ENCODE measurements at places on chromosomes 3 and 15.

DNA sequence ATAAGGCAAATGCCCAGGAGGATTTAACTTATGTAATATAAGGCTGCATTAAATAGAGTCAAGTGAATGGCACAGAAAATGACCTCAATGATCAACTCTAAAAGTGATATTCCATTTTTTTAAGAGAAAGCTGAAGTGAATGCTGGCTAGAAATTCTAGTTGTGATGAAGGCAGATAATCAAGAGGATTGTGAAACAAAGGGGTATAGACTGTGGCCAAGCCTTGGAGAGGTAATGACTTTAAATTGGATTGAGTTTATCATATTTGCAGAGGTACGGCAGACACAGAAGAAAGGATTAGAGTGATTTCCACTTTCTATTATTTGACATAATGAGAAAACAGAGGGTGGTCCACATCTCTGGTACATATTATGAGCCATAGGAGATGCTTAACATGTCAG lies 269.2 kb downstream of the MECOM start:
- no peak for DNase-seq

GRCh38 chr3:46888705-46889104 lies 11.2 kb downstream of the PTH1R start:
- no peak for DNase-seq

- DNase-seq: no peak
Measured at GRCh38 chr3:31050296-31050695, 155.8 kb upstream of the GADL1 start.

- no peak for DNase-seq
Measured at GRCh38 chr15:41778521-41778920, 4.2 kb downstream of the MAPKBP1 start.

- DNase-seq: no peak
Measured at GRCh38 chr3:144127014-144127413, 155.4 kb downstream of the DIPK2A start.

DNA sequence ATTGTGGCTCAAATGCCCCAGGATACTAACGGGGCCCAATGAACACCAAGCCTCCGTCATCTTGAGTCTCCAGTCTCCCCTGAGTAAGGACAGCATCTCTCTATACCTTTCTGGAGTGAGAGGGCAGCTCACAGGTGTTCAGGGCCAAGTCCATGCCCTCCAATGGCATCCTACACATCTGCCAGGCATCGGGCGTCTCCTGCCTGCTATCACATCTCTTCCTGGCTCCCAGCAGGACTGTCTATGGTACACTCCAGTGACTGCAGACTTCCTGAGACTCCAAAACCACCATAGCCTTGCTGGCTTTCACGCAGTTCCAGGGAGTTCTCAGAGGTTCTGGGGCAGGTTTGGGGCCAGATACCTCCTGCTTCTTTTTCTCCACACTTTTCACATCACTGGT lies 28.3 kb downstream of the CX3CR1 start:
- no peak for DNase-seq

GRCh38 chr3:38453075-38453912 lies at the start of gene ACVR2B:
TSS of gene ACVR2B (plus strand) at chr3:38453890. CDS start at chr3:38454323, 433 bp downstream.
- peak; percentile 28 for DNase-seq

DNA sequence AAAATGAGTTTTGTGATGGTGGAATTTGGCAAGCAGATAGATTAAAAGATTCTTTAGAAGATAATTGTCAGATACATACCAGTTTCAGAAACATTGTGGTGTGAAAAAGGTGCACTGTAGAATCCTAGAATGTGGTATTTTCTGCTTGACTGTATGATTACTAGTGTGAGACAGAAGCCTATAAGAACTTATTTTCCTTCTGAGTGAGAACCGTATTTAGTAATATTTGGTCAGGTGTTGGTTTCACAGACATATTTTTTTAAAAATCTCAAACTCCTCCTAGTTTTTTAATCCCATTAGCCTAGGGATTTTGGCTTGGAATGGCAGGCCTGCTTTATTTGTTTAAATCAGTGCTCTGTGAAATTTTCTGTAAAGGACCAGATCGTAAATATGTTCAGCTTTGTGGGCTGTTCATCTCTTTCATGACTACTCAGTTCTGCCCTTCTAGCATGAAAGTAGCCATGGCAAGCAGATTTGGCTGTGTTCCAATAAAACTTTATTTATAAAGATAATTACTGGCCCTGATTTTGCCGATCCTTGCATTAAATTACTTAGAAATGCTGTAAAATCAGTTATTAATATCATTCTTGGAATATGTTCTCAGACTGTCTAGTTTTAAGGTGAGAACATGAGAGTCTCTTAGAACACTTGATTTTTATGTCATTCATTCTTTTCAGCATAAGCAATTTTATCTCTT lies 205.1 kb downstream of the ITPR1 start:
- DNase-seq: no peak

- DNase-seq: peak; percentile 35
Measured at GRCh38 chr3:188259596-188259995, 105.6 kb downstream of the LPP start.

GRCh38 chr15:77160562-77161478 lies 89.9 kb upstream of the TSPAN3 start:
- DNase-seq: no peak

DNA sequence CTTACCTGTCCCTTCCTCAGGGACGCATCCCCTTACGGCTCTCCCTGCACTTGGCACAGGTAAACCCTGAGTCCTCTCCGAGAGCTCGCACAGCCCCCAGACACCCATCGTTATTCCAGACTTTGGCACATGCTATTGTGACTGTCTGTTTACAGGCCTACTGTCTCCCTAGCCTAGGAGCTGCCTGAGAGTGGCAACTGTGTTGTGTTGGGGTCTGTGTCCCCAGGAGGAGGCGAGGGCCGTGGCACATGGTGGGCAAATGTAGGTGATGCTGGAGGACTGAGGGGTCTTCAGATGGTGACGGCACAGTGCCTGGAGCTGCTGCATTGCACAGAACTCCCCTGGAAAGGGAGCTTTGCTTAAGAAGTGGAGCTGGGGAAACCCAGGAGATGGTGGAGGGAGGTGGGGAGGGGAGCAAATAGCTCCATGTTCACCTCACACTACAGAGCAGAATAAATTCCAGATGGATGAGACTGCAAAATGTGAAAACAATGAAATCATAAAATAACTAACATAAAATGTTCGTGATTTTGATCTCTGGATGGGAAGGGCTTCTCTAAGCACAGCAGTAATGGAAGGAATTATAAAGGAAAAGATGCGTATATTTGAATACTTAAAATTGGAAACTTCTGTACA lies 96.5 kb downstream of the SMAD6 start:
- no peak for DNase-seq

GRCh38 chr3:190865828-190866227 lies 3.3 kb upstream of the GMNC start:
- no peak for DNase-seq

Data from cerebellar nuclear complex (tissue), 1 donor.